ENCODE measurements at places on chromosomes 12 and 14.

GRCh38 chr12:111819191-111820158, 22.6 kb upstream of the MAPKAPK5 start:
- DNase-seq, result no peak

GRCh38 chr12:6584293-6584692, 16.2 kb upstream of the NOP2 start:
- DNase-seq, result no peak

DNA sequence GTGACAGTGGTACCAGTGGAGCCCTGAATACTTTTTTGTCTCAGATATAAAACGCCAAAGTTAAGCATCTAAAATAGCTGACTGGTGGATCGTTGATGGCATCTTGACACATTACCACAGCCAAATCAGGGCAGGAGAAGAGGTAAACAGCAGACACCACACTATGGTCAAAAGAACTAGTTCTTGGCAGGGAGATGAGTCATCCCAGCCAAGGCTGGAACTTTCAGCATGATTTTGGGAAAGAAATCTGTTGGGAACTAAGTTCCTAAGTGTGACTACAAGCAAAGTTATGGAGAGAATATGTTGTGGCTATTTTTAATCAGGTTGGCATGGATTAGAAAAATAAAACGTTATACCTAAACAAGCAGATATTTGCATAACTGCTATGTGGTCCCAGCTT, 36.9 kb downstream of the LGR5 start:
- no peak for DNase-seq

- no peak for DNase-seq
Observed at GRCh38 chr14:99539491-99539890, 58.3 kb downstream of the CCNK start.

GRCh38 chr12:123523518-123523917, 10.0 kb downstream of the RILPL1 start:
- no peak for DNase-seq

GRCh38 chr14:99465288-99465687, 15.4 kb downstream of the SETD3 start:
- no peak for DNase-seq

DNA sequence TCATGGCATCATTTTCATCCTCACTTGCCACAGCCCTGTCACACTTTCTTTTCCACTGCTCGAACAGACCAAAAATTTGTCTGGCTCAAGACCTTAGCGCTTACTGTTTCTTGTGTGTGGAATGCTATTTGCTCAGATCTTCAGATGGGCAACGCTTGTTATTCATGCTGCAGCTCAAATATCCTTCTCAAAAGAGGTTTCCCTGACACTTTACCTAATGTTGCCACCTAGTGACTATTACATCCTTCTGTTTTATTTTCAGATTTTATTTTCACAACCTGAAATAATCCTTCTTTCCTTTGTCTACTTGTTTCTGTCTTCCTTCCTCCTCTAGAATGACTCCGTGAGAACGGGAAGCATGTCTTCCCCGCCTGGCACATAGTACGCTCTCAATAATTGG, 5.6 kb downstream of the FBXO33 start:
- peak; percentile 29 for DNase-seq

- DNase-seq, result peak; percentile 70
Observed at GRCh38 chr12:14260011-14260993, 105.2 kb upstream of the ATF7IP start.

DNA sequence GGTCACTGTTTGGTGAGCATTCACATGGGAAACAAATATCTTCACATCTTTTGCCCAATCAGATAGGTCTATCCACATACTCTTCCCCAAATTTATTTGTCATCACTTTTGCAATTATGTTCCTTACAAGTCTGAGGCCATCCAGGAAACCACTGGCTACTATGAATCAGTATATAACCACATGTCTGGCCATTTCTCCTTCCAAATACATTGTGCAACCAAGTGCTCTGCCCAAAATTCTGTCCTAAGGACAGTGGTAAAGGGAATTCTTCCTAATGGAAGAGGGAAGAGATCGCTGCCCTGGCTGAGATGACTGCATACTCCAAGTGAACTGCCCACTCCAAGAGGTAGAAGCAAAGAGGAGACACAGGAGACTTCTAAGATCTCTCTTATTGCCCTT, 148.9 kb upstream of the MAX start:
- no peak for DNase-seq

DNA sequence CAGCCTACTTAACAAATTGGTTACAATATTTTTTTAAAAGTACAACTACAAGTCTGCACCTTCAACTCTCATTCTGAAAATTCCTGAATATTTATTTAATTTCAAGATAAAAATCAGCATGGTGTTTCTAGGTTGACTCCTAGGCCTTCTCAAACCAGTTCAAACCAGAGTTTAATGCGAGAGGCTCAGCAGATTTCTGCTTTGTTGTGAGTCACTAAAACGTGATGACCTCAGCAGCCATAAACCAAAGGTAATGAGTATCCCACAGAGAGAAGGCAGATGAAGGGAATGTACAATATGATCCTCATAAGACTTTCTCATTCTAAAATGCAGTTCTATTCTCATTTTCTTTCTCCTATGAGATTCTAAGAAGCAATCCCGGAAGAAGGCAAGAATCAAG, 1.5 kb downstream of the PRDM4 start:
- peak; percentile 25 for DNase-seq

- no peak for DNase-seq
Observed at GRCh38 chr12:3615862-3616261, 124.9 kb downstream of the PRMT8 start.

- DNase-seq, result no peak
Observed at GRCh38 chr12:58412461-58413060, 471.2 kb downstream of the ATP23 start.

GRCh38 chr12:53759261-53759660, 7.5 kb upstream of the CISTR start:
- DNase-seq, result no peak

GRCh38 chr12:11695321-11695720, 45.8 kb downstream of the ETV6 start:
- DNase-seq, result no peak

DNA sequence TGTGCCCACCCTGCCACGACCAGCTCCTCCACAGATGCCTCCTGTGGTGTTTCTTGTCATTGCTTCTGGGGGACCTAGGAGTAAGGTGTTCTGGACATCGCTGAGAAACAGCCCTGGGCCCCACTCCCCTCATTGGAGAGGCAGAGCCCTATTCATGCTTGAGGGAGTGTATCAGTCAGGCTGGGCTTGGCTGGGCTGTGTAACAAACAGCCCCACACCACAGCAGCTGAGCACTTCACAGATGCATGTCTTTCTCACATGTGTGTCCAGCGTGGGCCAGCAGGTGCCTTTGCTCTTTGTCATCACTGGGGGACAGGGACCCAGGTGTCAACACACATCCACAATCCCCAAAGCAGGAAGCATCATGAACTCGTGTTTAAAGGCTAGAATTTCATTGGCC, 65.1 kb upstream of the FBRSL1 start:
- no peak for DNase-seq

DNA sequence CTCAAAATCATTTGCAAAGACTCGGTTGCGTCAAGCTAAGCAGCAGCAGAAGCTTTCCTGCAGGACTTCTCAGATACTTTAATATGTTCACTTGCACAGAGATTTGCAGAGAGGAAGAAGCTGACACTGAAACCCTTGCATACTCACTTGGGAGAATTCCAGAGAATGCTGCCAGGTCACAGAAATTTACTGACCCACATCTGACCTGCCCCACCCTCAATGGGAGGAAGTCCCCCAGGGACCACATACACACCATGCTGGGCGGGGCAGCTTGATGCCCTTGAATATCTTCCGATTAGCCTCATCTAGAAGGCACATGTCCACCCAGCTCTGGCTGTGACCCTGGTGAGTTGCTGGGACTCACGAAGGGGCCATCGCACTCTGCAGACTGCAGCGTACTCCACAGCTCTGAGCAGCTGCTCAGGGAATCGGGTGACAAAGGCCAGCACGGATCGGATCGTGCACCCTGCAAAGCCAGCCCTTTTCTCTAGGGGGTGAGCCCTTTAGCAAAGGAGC, 83.2 kb downstream of the ITPK1 start:
- DNase-seq, result no peak

GRCh38 chr12:53843545-53843944, 91.8 kb upstream of the CISTR start:
- DNase-seq, result no peak

- DNase-seq, result no peak
Observed at GRCh38 chr12:132197581-132198354, 53.5 kb downstream of the NOC4L start.

GRCh38 chr12:119153477-119154434, 25.0 kb upstream of the HSPB8 start:
- no peak for DNase-seq

DNA sequence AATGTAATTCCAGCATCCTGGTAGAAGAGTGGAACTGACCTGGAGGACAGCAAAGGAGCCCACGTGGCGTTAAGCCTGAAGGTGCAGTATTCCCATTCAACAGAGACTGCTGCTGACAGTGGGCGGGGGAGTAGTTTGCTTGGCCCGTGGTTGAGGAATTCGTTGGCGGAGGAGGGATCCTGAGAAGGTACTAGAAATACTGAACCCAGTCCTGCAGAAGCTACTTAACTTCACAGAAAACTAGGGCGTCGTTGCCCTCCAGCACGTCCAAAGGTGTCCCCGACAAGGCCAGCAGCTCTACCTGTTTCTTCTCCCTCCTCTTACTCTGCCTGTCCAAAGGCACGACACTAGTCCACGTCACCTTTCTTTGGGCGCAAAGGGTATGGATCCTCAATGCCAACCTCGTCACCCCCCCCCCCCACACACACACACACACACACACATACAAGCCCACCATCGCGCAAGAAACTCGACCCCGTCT, 303 bp downstream of the PUS7L start:
- no peak for DNase-seq

DNA sequence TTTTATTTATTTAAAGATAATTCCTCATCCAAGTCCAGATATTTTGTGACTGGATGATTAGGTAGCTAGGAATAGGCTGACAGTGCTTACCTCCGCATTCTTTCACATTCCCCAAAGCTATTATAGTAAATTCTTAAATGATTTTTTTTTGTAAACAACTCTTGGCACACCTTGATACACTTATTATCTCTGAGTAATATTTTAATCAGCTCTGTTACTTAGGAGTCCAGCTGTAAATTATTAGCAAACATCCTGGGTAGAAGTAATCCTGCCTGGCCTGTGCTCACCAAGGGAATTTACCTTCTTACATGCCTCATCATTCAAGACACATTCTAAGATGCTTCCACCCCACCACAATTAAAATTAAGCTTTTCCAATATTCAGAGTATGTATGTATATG, 186.1 kb downstream of the SLC2A13 start:
- DNase-seq, result no peak

DNA sequence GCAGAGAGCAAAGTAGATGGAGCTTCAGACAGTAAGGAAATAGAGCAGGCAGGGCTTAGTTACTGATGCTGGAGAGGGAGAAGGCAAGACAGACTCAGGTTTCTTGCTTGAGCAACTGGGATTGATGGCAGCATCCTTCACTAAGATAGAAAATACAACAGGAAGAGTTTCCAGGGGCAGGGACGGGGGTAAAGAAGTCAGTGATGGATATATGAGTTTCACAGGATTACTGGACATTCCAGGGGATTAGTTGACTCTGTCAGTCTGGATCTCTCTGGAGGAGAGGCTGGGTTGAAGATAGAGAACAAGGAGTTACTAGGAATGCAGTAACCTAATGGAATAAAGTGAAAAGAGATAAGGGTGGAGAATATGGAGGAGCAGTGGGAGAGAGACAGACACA, 74.5 kb upstream of the ATF1 start:
- no peak for DNase-seq

DNA sequence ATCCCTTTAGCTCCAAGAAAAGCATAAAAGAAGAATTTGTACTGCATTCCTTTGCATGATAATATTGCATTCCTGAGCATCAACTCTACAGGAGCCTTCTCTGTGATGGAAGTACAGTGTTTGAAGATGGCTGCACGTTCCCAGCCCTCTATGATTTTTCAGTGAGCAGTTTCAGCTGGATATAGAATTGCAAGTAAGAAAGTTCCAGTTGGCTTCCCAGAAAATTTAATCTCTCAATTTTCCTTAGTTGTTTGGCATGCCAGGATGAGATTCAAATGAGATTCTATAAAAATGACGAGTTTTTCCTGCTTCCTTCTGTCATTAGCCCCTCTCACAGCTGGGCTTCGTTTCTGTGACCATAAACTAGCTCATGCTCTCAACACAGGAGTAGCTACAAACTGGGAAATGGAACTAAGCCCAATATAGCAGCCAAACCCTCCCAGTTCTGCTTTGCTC, 109.9 kb downstream of the TTC8 start:
- DNase-seq, result no peak

DNA sequence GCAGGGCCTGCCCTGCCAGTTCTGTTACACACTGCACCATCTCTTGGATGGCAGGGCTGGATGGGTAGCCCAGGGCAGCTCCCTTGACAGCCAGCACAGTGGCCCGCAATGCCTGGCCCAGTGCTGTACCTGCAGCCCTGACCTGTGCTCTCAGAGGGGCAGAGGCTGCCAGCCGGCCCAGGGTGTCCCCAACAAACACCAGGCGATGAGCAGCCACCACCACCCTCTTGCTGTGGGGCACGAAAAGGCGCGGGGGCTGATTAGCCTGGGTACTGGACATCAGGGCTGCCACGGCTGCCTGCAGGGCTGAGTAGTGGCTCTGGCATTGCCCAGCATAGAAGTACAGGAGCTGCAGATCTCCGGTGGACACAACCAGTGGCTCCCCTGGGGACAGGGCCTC, 4.6 kb upstream of the SLC22A17 start:
- no peak for DNase-seq

GRCh38 chr14:69822456-69822855, 25.4 kb upstream of the SLC10A1 start:
- DNase-seq, result no peak

DNA sequence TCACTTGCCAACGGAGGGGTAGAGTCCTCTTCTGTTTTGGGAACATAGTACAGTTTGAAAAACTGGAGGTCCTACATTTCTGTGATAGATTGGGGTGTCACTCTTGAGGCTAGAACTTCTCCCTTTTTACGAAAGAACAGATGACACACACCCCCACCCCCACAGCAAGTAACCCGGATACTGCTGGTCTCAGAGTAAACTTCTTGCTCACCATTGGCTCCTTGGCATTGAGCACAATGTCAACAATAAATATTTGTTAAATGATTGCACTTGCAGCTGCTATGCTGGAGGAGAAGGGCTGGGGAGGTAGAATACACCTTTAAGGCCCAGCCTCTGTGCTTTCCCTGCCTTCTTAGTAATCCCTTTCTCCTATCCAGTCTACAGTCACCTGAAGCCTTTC, 149.8 kb downstream of the TGFB3 start:
- DNase-seq, result no peak

DNA sequence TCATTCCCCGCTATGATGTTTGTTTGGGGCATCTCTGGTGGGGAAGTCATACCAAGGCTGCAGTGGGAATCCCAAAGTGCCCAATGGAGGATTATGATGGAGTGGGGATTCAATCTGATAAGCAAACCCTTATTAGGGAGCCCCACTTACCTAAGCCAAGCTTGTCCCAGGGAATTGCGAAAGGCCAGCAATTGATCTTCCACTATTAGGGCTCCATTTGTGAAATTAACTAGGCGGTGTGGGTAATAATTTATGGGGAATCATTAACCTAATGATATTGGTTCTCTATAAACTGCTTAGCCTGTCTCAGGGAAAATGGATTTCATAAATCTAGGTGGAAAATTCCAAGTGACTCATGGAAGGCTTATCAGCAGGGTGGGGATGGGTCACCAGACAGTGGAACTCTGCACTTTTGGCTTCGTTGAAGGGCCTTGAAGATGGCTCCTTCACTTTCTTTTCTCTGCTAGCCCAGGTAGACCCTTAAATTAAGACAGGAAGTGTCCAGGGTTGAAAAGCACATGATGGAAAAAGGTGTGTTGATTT, 113.0 kb upstream of the WSCD2 start:
- DNase-seq, result no peak

GRCh38 chr12:130051900-130052299, 110.4 kb upstream of the FZD10 start:
- DNase-seq, result no peak

- DNase-seq, result no peak
Observed at GRCh38 chr14:79337761-79338160, 873.5 kb downstream of the DIO2 start.
